Stimulated activated CD4-positive, alpha-beta T cell treated with anti-CD3 and anti-CD28 coated beads, TNF-alpha, amount 100 ng/mL, for 1 hour (primary cell): ENCODE measurements at places on chromosomes 6 and 20.

DNA sequence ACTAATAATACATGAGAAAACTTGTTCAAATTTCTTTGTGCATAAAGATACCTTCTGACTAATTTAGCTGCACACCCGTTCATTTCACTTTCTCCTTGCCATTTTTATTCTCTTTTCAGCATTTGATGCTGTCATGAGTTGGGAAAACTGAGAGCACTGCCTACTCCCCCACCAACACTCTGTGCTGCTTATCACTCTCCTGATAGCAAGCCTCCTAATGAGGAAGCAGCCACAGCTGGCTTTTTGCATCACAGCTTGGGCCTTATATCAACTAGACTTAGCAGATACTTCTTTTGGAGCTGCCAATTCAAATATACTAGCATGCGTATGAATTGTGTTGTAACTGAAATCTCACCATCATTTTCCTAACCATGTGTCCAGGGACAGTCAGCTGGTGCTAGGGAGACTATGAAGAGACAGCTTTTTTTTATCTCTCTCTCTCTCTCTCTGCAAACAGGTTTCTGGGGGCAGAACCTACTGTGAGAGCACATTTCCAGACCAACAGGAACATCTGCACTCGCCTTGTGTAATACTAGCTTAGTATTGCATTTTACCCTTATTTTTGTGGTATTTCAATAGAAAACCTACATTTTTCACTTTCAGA lies 699.0 kb downstream of the KHDRBS2 start:
- DNase-seq = no peak

- DNase-seq = no peak
Measured at GRCh38 chr6:160810238-160810637, 108.2 kb downstream of the PLG start.

DNA sequence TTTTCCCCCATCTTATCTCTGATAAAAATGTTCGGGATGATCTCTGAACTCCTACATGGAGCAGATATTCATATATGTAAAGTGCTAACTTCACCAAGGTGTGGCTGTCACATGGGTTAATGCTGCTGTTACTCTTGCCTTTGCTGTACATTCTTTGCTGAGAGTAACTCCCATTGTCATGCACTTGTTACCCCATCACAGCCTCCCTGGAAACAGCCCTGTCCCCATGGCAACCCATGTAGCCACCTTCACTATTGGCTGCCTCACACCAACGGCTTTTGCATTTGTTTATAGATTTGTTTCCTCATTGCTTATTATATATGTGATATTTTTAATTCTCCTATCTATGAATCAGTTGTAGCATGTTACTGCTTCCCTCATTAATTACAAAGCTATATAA lies 17.3 kb upstream of the IBTK start:
- DNase-seq = no peak

- DNase-seq = no peak
Measured at GRCh38 chr20:45100563-45101245, at the start of gene KCNS1. Gene KCNS1, minus strand, starts transcription at chr20:45101127. Its CDS starts 1,891 bp downstream, at chr20:45099236.

DNA sequence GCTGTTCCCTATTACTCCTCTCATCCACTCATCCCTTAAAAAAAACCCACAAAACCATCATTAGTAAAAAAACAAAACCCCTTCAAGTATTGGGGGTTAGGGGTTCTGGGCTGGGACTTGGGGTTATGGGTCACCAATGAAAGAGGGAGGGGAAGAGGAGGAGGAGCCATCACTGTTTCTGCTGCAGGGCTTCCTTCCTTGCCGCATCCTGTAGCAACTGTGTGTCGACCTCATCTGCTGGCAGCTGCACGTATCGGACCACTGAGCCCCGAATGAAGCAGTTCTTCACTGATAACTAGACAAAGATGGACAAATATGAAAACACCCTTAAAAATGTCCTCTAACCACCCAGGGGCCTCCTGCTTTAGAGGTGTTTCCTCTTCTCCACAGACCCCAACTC lies 2.0 kb upstream of the VARS1 start:
- DNase-seq = no peak
